ENCODE measurements at places on chromosomes 6 and 20.

GRCh38 chr6:105628156-105628860 is 225.4 kb upstream of the PREP start:
- no peak for DNase-seq

GRCh38 chr6:4342407-4343137 is 207.2 kb upstream of the ECI2 start:
- no peak for DNase-seq

DNA sequence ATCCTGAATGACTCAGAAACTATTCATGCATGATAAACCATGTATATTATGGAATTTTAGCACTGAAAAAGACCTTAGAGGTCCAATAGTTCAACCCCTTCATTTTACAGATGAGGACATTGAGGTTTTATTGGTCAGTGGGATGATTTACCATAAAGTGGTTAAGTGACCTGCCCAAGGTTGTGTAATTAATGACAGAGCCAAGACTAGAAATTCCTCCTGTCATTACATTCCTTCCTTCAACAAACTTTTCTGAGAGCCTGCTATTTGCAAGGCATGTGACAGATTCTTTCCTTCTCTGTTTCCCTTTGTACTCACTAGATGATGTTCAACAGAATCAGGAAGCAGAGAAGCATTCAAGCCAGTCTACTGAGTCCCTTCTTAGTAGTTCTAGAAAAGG is 170.7 kb upstream of the KCNK16 start:
- DNase-seq, result no peak

GRCh38 chr20:53917145-53918019 is 153.0 kb downstream of the BCAS1 start:
- DNase-seq, result no peak

- DNase-seq, result no peak
Observed at GRCh38 chr20:47765271-47765670, 20.0 kb downstream of the SULF2 start.

All from right kidney (tissue), 9 donors.